ENCODE measurements at places on chromosomes 3 and 15. TPM values are rescaled to one million over a fixed set of nuclear protein-coding genes. Genes with fewer than 3 reads are reported as not detected.

- DNase-seq: no peak
Measured at GRCh38 chr15:29451201-29451781, 181.7 kb upstream of the NSMCE3 start.

The CELF6 gene
- polyA plus RNA-seq: 8.6 TPM

GRCh38 chr15:75153565-75154276 is 48.0 kb upstream of the C15orf39 start:
- no peak for DNase-seq

- no peak for DNase-seq
Measured at GRCh38 chr3:23330568-23330967, 127.4 kb downstream of the UBE2E2 start.

GRCh38 chr15:92901995-92902394 is 1.9 kb downstream of the CHD2 start:
- DNase-seq: no peak

DNA sequence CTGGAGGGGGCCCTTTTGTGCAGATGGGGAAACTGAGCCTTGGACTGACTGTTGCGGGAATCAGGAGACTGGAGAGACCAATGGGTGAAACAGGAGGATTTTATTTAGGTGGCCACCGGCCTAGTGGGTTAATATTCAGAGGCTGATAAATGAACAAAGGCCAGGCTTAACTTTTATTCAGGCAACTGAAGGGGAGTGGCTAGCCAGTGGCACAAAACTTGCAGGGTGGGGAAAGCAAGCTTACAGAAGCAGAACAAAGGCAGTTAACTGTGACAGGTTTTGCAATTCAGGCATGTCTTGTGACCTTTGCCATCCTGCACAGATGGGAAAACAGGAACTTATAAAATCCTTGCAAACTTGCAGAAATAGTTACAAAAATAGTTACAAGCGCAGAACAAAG is 24.9 kb upstream of the ACAD9 start:
- no peak for DNase-seq

The SH3GL3 gene
- 16.8 TPM for polyA plus RNA-seq

GRCh38 chr3:178823591-178824246 is 247.9 kb downstream of the ZMAT3 start:
- DNase-seq: no peak

DNA sequence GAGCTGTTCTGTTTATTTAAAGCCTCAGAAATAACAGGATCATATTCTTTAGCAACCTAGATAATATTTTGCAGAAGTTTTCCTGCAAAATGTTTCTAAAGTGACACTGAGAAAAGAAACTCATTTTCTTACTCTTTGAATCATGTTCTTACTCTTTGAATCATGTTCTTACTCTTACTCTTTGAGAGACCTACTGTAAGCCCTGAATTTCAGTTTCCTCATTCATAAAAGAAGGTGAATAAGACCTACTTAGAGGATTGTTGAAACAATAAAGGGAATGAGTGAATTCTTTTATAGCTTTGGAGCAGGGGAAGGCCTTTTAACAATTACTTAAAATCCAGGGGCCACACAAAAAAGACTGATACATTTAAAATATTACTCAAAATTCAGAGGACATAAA is 221.7 kb upstream of the CMC1 start:
- no peak for DNase-seq

GRCh38 chr15:22890296-22890695 is 51.8 kb downstream of the NIPA2 start:
- DNase-seq: no peak

The ADCY5 gene
- polyA plus RNA-seq: 14.5 TPM

DNA sequence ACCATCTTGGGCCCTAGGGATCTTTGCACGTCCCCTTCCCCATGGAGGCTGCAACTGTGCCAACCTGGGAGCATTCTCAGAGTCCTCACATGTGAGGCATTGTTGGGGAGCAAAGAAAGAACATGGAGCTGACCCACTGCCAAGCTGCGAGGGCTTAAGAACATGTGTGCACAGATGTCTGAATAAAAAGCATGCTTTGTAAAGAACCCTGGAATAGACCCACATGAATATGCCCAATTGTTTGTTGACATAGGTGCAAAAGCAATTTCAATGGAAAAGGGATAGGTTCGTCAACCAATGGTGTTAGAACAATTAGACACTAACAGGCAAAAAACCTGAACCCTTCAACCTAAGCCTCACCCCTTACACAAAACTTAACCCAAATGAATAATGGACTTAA is 9.3 kb downstream of the PGPEP1L start:
- no peak for DNase-seq

GRCh38 chr3:67388738-67389137 is 265.7 kb downstream of the SUCLG2 start:
- no peak for DNase-seq

DNA sequence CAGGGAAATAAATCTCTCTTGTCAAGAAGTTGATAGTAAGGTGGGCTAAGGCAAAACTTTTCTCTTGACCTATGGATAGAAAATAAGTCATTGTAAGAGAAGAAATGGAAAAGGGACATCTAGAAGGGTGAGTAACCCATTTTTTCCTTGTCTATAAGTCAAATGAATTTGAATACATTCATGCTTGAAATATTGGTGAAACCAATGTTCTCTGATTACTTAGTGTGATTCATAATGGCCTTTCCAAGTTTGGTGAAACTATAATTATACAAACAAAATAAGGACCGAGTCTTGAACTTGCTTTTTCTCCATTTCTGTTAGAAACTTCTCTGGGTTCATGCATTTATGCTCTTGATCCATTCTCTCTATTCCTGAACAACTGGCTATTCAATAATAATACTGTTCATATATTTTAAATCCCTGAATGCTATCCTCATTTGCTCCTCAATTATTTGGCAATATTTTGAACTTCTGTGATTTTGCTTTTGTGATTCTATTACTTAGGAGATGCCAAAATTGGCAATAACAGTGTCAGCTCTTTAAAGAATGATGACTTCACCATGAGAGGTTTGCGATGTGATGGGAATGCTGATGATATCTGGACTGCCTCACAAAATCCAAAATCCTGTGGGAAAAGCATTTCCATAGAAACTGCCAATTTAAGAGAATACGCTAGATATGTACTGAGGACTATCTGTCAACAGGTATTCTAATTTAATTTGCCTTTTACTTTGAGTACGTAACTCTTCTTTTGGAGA is 12.3 kb downstream of the P2RY12 start:
- DNase-seq: no peak

GRCh38 chr3:190012314-190012782 is 108.3 kb downstream of the P3H2 start:
- DNase-seq: no peak
